Stimulated activated CD8-positive, alpha-beta memory T cell treated with anti-CD3 and anti-CD28 coated beads, Interleukin-7, amount 100 ng/mL, for 48 hours (primary cell): ENCODE measurements at places on chromosomes 2 and 18.

DNA sequence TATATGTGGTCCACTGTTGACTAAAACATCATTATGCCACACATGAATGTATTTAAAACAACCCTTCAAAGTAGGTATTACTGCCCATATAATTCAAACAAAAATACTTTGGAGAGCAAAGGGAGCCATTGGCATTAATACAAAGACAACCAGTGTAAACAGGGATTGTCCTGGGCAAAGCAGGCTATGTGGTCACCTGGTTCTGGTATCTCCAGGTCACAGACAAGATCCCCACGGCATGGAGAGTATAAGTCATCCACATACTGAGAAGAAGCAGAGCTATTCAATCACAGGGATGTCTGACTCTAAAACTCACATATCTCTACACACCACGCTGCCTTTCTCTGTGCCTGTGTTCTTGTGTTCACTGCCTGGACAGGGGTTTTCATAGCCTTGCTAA is 81.4 kb upstream of the BZW1 start:
- DNase-seq, result no peak

GRCh38 chr18:44452346-44452745 is 228.3 kb upstream of the SETBP1 start:
- DNase-seq, result no peak

DNA sequence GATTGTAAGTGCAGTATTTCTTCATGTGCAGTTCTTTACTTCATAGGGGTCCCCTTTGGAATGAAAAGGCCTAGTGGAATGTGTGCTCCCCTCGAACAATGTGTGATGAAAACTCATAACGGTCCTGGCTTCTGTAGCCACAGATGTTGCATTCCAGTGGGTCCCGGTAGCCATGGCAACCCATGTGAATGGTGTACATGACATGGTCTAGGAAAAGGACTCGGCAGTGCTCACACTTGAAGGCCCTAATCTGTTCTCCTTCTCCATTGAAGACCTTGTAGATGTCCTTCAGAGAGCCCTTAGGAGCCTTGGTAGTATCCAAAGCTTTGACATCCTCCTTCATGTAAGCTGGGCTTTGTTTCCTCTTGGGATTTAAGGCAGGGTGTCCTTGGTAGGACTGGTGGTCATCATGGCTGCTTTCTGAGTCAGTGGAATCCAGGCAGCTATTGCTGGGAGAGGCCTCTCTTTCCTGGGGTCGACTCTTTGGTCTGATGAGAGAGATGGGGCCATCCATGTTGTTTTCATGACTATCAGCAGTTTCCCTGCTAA is 144.0 kb downstream of the IKZF2 start:
- DNase-seq, result no peak

DNA sequence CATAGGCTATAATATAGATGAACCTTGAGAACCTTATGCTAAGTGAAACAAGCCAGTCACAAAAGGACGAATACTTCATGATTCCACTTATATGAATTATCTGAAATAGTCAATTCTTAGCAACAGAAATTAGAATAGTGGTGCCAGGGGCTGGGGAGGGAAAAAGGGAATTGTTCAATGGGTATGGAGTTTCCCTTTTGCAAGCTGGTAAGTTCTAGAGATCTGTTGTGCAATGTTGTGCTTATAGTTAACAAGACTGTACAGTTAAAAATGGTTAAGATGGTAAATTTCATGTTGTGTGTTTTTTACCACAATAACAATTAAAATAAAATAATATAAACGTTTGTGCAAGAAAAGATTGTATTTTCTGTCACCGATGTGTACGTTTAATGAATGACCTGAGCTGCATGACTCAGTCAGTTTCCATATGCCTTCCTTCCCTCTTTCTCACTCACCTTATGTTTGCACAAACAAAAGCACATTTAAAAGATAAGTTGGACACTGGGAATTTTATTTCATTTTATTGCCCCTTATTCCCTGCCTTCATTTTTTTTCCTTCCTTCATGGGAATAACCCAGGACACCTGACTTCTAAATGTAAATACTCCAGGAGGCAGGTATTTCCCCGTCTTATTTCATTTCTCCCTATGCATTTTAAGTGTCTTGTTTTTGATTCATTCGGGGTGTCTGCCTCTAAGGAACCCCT is 143.7 kb upstream of the TTC39C start:
- no peak for DNase-seq

DNA sequence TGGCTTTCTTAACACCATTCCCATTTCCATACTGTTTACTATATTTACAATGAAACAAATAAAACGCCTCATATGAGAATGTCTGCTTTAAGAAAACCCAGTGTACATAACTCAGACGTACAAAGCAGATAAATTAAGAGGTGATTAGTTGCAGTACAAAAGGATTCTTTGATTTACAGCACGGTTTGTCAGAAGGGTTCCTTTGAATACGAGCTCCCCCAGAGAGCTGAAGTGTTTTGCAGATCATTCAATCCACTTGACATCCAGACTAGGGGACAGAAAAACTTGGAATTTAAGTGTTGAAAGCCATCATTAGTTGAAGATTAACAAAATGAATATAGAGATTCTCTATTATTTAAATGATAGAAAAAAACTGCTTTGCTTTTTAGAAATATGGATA is 72.5 kb downstream of the RAPGEF4 start:
- no peak for DNase-seq

DNA sequence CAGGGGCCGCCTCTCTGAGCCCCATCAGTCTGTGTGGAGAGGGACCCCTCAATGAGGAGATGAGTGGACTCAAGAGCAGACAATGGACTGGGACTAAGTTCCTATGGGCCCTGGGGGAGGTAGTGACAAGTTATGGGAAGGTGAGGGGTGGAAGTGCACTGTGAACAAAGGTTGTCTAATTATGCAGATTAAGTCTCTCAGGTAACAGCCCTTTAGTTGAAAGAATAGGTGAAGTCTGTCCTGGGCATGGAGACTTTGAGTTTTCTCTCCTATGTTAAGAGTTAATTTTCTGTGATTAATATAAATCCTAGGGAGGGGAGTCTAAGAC is 243.8 kb downstream of the FAM210A start:
- no peak for DNase-seq
